GM12892 (cell line): ENCODE measurements at places on chromosomes 2 and 18.

- DNase-seq: no peak
Observed at GRCh38 chr2:124347209-124347608, 322.1 kb downstream of the CNTNAP5 start.

- no peak for DNase-seq
Observed at GRCh38 chr2:183079139-183079775, 710 bp downstream of the DUSP19 start.

GRCh38 chr2:15691586-15692310 is 100.1 kb downstream of the DDX1 start:
- no peak for DNase-seq

DNA sequence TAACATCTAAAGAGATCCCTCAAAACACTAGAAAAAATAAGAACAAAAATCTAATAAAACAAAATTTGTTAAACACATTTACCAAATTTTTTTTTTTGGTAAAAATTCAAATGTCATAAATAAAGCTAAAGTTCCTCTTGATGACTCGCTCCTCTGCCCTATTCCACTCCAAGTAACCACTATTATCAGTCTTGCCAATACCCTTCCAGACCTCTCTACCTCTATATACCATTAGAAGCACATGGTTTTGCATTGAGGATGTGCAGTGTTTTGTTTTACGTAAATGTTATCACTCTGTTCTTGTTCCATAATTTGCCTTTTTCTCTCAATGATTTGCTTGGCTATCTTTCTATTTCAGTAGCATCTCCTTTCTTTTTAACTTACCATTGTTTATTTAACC is 10.9 kb downstream of the IL1B start:
- DNase-seq: no peak

GRCh38 chr2:101515477-101515876 is 40.6 kb upstream of the RFX8 start:
- DNase-seq: no peak

- DNase-seq: no peak
Observed at GRCh38 chr2:3730646-3731045, 27.3 kb downstream of the DCDC2C start.

DNA sequence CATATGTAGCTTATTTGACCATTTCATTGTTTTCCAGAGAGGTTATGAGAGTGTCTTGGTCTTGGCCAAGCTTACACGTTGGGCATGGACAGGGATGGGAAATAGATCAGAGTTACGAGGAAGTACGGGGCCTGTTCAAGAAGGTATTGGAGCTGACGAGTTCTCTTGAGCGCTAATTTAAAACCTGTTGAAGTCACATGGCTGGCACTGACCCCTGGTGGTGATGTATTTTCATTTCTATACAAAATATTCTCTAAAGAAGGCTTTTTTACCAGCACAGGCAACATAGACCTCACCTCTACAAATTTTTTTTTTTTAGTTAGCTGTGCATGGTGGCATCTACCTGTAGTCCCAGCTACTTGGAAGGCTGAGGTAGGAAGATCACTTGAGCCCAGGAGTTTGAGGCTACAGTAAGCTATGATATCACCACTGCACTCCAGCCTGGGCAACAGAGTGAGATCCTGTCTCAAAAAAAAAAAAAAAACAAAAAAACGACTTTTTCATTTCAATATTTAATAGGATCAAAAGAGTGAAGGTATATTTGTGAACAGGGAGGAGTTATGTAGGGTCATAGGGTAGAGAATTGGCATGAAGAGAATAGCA is 19.6 kb downstream of the UGP2 start:
- no peak for DNase-seq

- DNase-seq: no peak
Observed at GRCh38 chr18:79186649-79187048, 117.5 kb downstream of the ATP9B start.

- DNase-seq: no peak
Observed at GRCh38 chr2:164675027-164675426, 53.7 kb upstream of the GRB14 start.

DNA sequence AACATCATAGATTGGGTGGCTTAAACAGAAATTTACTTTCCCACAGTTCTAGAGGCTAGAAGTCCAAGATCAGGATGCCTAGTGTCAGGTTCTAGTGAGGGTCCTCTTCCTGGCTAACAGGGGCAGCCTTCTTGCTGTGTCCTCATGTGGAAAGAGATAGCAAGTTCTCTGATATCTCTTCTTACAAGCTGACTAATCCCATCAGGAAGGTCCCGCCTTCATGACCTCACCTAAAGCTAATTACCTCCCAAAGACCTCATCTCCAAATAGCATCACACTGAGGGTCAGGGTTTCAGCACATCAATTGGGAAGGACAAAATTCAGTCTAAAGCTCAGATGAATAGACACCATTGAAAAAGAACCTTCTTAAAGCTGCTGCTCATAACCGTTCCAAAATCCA is 22.9 kb downstream of the ACVR1 start:
- DNase-seq: no peak

DNA sequence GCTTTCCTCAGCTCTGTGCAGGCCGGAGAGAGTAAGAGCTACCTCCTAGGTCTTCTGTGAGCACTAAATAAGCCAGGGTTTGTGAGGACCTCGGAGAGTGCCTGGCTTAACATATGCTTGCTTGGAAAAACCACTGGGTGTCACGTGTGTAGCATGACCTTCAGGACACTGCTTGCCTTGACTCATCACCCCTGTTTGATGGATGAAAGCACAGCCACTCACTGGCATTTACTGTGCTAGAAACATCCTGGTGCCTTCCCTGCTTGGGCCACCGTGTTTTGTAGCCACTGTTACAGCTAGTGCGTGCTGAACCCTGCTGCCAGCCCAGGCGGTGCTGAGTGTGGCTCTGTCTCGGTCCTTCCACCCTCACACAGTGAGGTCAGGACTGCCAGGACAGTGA is 34.8 kb upstream of the ITM2C start:
- DNase-seq: no peak

- no peak for DNase-seq
Observed at GRCh38 chr2:97932975-97933662, 62.6 kb downstream of the TMEM131 start.

DNA sequence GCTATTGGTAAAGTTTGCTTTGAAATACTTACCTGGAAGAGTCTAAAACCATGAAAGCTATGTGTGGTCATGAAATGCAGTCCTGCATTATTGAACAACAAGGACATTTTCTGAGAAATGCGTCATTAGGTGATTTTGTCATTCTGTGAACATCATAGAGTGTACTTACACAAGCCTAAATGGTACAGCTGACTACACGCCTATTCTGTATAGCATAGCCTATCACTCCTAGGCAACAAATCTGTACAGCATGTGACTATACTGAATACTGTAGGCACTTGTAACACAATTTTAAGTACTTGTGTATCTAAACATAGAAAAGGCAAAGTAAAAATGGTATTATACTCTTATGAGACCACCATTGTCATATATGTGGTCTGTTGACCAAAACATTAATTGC is 8.1 kb downstream of the FAM171B start:
- no peak for DNase-seq

GRCh38 chr2:144390424-144391020 is 129.4 kb downstream of the ZEB2 start:
- no peak for DNase-seq

GRCh38 chr2:220628252-220628651 is 943.9 kb downstream of the EPHA4 start:
- no peak for DNase-seq

DNA sequence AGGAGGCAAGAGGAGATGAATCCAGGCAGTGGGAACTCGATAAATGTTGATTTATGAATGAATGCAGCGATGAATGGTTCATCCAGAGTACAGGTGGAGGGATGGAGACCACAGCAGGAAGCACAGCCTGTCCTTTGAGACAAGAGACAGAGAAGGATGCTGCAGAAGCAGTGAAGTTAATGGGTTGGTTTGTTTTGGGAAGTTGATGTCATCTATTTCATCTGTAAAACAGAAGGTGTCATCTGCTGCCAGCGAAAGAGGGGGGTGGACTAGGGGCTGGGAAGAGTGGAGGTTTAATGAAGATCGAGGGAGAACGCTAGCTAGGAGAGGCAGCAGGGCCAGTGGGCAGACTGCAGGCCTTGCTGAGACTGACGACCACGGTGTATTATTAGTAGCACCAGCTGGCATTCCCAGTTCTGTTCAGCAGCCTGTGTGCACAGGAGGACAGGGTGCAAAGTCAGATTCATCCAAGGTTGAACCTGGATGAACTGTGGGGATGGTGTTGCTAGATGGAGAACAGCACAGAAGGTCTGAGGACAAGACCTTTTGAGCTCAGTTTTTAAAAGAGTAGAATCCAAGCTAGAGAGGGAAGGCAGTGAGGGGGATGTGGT is 120.3 kb upstream of the CAPN13 start:
- no peak for DNase-seq

- no peak for DNase-seq
Observed at GRCh38 chr2:216588861-216589710, 44.1 kb upstream of the IGFBP2 start.

- no peak for DNase-seq
Observed at GRCh38 chr2:102621630-102622029, 2.3 kb downstream of the SLC9A2 start.

DNA sequence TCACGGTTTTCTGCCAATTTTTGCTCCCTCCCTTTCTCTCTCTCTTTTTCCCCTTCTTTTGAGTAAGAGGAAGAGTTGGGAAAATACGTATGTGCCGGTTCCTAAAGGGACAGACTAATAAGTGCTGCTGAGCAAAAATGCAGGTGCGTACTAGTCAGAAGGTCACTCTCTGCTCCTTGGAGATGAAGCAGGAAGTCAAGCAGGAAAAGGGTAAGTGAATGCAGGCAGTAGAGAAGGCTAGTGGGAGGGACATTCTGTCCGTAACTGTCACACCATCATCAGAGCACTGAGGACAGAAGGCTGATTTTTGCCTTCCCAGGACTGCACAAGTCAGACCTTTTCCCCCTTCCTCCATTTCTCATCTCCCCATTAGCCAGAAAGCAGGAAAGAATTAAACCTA is 105.7 kb downstream of the CDH2 start:
- DNase-seq: no peak

- no peak for DNase-seq
Observed at GRCh38 chr2:9347411-9347881, 75.9 kb downstream of the ITGB1BP1 start.

GRCh38 chr2:133780099-133780996 is 212.1 kb upstream of the NCKAP5 start:
- DNase-seq: no peak

- no peak for DNase-seq
Observed at GRCh38 chr2:186972281-186972970, 123.5 kb upstream of the ZSWIM2 start.

DNA sequence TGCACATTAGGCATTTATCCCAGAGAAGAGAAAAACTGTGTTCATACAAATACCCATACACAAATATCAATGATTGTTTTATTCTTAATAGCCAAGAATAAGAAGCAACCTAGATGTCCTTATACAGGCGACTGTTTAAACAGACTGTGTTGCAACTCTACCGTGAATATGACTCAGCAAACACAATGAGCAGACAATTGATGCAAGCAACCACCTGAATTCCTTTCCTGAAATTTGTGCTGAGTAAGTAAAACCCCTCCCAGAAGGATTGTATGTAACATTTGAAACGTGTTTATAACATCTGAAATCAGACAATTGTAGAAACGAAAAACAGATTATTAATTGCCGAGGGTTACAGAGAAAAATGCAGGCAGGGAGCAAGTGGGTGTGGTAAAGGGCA is 621.9 kb upstream of the SOX11 start:
- DNase-seq: no peak

GRCh38 chr2:10316860-10317259 is 14.2 kb downstream of the HPCAL1 start:
- DNase-seq: no peak

DNA sequence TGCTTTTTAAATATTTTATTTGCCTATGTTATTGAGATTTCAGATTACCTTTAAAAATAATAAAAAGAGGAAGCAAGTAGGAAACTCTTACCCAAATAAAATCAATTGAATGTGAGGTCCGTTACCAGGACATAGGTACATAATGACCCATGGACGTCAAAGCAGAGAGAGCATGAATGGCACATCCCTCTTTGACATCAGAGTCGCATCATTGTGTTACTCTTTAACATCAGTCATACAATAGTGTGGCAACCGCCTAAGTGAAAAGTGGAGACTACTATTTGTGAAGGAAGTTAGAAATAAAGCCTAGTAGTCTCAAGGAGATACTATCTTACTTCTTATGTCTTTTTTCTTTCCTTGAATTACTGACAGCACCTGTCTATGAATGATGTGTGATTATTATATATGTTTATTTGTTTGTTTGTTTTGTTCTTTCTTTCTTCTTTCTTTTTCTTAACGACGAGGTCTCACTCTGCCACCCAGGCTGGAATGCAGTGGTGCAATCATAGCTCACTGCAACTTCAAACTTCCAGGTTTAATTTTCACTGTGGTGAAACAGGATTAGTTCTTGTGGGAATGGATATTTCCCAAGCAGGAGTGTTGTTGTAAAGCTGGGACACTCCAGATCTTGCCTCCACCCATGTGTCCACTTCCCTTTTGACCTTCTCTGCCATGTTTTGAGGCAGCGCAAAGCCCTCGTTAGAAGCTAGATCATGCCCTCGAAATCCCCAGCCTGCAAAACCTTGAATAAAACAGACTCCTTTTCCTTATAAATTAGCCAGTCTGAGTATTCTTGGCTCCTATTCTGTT is 407.2 kb upstream of the NETO1 start:
- DNase-seq: no peak

DNA sequence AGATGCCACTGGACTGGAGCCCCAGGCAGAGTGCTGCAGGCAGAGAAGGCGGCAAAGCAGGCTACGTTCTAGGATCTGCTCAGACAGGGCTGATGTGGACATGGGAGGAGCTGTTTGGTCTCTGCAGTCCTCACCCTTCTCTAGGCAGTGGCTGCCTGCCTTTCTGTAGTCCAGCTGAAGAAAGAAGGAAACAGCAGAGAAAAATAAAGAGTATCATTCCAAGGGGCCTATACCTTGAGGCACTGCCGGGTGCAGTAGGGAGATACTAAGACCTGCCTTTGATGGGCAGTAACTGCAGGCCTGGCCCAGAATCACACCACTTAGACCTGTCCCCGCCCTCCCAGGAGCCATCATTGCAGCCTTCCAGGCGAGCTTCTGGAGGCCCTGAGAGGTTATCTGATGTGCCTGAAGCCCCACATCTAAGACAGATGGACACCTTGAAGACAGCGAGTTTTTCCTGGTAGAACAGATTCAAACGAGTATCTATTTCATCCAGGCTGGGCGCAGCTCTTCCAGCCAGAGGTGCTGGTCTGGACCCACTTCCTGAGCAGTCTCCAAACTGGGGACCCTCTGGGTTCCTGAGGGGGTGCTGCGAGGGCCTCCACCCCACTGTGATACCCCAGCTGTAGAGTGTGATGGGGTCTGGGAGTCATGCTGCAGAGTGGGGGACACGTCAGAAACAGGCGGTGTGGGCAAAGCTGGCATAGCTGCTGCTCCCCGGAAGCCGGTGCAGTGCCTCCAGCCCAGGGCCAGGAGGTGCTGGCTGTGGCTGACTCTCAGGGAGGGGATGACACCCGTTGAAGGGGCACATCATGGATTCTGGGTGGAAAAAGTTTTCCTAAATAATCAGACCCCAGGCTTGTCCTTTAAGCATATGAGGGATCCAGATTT is 87.3 kb upstream of the OTOS start:
- DNase-seq: no peak

- DNase-seq: no peak
Observed at GRCh38 chr2:46936566-46936965, 21.0 kb upstream of the MCFD2 start.
